ENCODE measurements at places on chromosomes 12 and 14. TPM values are rescaled to one million over a fixed set of nuclear protein-coding genes. Genes with fewer than 3 reads are reported as not detected.

- peak; percentile 87 for DNase-seq
These were observed 132.0 kb upstream of the ARHGAP5 start for GRCh38 chr14:31945074-31945613.

CDH24 gene
- 10.5 TPM for polyA plus RNA-seq

DNA sequence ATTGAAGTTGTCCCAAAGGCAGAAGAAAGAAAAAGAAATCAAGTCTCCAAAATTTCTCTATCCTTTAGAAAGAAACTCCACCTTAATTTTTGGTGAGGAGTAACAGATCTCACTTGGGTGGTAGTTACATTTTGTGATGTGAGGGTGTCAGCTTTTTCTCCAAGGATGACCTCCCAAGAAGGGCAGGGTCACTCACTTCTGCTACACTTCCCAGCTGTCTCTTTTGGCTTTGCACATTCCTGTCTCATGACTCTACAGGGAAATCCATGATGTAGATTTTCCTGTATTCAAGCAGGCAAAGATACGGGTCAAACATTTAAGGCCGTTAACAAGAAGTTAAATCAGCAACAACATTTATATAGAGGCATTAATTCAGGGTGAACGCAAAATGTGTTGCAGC lies 1016.4 kb downstream of the NRXN3 start:
- no peak for DNase-seq

LGR5 gene
- polyA plus RNA-seq = 71.9 TPM

SLC8A3 gene
- 0.42 TPM for polyA plus RNA-seq
